Activated naive CD8-positive, alpha-beta T cell treated with anti-CD3 and anti-CD28 coated beads for 36 hours (primary cell): ENCODE measurements at places on chromosomes 11 and 22.

- no peak for DNase-seq
Measured at GRCh38 chr22:46425016-46425415, 89.5 kb downstream of the TRMU start.

DNA sequence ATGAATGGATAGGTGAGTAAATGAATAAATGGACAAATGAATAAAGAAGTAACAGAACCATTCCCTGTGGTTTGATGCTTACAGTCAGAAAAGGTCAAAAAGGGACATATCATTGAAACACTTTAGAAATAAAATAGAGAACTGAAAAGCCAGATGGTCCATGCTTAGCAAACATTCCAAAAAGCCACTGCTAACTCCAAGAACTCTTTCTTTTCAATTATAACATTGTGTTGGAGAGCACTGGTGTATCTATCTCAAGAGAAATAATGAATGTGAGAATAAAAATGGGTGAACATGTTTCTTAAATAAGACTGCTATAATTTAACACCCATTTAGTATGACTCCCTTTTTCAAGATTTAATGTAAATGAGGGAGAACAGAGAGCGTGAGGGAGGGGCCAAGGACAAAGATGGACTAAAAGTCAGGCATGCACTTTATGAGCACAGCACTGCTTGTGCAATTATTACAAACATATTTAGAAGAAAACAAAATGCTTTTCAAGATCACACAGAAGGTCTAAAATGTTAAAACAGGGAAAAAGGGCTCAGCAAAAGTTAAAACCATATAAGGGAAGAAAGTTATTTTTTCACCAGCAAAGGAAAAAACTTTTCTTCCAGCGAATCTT is 224.3 kb upstream of the PITPNB start:
- no peak for DNase-seq

GRCh38 chr22:28237112-28237511 is 318.1 kb upstream of the PITPNB start:
- no peak for DNase-seq

GRCh38 chr22:37639070-37639760 is at the start of gene SH3BP1:
Gene SH3BP1 (plus strand): TSS chr22:37639669. CDS start chr22:37639788, 119 bp downstream.
- peak; percentile 78 for DNase-seq

DNA sequence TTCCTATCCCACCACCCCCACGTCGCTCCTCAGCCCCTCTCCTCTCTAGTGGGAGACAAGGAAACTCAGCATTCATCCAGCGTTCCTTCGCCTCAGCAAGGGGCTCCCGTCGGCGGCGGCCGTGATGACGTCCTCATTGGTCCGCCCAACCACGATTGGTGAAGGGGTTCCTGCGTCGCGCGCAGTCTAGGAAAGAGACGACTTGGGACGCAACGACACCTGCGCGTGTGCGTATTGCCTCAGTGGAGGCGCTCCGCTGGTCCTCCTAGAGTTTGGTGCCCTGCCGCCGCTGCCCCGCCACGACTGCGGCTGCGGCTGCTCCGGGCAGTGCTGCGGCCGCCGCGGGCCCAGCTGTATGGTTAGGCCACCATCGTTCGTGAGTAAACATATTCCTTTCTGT is 56.6 kb downstream of the CCDC81 start:
- DNase-seq = no peak
